ENCODE measurements at places on chromosomes 2 and 18.
A peak's percentile ranks its signal among the peaks of the same experiment; 100 is the strongest.

DNA sequence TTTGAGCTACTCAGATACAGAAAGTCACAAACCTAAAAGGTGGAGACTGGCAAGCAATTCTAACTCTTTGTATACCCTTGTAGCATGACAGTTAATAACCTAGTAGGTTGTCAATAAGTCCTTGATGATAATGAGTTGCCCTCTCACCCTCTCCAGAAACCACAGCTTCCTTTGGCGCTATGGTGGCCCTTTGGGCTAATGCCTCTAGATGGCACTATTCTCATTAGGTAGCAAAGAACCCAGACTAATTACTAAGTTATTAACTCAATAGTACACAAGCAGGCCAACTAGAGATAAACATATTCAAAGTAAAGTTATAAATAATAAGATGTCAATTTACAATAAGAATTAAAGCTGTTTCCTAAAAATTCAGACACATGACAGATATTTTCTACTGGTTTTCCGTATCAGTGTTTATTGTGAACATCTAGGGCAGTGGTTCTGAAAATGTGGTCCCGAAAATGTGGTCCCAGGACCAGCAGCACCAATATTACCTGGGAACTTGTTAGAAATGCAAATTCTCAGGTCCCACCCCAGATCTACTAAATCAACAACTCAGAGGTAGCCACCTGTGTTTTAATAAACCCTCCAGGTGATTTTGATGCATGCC lies 41.1 kb downstream of the LDAH start:
- DNase-seq = no peak

- no peak for DNase-seq
These were observed 58.5 kb upstream of the ARHGAP15 start for GRCh38 chr2:143070704-143071103.

- no peak for DNase-seq
These were observed 12.0 kb upstream of the E2F6 start for GRCh38 chr2:11477994-11478393.

DNA sequence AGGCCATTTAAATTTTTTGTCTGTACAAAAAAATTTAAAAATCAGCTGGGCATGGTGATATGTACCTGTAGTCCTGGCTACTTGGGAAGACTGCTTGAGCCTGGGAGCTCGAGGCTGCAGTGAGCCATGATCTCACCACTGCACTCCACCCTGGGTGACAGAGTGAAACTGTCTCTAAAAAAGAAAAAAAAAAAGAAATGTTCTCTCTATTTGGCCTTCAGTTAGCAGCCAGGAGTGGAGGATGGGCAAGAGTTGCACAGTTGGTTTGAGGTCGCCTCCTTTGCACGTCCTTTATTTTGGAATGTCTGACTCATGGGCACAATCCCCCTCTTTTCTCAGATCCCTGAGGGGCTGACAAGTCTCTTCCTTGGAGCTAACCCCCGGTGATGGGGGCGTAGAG lies 26.3 kb downstream of the ITM2C start:
- DNase-seq = no peak

DNA sequence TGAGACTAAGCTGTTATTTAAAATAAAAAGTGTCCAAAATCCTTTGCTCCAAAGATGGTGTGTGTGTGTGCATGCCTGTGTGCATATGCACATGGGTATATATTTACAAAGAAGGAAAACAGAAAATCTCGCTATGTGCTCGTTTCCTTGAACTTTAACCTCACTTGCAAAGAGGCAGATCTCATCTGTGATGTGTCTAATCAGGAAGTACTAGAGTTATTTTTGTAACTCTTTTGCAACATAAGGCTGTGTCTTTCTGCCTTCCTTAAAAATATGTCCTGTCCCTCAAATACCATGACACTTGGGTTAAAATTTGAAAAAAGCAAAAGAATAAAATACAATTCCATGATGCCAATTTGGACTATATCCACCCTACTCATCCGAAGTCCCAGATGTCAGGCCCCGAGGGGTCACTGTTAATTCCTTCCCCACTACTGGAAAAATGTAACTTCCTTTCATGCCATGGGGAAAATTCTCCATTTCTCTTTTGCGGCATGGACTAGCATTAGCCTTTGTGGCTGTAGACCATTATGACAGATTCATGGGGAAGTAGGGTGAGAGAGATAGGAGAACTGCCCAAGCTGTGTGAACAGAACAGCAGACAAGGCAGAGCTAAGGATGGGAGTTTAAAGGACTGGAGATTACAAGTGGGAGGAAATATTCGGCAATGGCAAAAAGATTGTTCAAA lies 191.3 kb downstream of the MYO1B start:
- DNase-seq = no peak

- DNase-seq = no peak
These were observed 23.6 kb downstream of the TMEM178A start for GRCh38 chr2:39689272-39689841.

DNA sequence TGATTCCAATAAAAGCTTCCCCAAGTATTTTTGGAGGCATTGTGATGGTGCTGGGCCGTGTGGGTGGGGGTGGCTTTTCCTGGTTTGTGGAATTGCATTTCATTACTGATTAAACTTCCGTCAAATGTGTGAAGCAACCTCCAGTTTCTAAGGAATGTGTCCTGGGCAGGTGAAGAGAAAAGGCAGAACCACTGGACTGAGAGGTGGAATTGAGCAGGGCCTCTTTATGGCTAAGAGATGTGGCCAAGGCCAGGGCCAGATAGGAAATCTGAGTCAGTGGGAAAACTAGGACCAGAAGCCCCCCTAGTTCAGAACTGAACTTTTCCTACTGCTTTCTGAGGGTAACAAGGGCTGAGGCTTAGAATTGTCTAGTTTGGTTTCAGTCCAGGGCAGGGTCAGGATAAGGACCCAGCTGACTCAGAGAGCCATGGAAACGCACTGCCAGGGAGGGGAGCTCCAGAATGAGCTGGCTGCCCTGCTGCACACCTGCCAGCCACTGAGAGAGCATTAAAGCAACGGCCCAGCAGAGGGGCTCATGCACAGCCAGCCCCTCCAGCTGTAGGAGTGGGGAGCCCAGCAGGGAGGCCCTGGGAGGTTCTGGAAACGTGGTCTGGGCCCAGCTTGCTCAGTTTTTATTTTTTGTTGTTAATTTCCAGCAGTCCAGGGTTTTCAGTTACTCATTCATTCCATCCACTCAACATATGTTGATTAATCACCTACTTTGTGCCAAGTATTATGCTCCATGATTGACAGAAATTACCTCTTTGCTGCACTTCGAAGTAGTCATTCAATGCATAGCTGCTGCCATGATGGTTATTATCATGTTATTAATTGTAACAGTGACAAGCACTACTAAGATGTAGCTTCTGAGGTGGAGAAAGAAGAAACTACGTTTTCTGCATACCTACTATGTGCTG lies 156.1 kb downstream of the MSH2 start:
- no peak for DNase-seq

DNA sequence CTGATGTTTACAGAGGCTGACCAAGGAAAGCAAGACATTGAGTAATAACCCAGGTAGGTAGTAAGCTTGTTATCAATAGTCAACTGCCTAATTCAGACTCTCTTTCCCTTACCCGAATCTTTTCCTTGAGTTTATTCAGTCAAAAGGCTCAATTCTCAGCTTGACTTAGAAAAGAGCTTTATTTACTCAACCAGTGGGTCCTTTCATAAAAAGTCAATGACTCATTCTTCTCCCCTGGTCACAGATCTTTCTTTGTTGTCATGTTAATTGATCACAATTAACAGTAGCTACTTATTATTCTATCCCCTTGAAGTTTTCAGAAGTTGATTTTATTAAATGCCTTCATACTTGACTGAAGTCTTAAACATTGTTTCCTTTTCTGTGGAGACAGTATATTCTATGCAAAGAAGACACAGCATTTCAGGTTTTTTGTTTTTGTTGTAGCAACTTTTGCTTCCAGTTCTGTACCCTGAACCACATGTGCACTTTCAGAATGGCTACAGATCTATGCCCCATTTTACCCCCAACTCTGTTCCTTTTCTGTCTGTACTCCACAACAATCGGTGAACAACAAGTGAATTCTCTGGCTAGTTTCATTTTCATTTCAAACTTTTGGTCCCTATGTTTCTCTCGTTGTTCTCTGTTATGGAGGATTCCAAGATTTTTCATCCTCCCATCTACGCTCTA lies 428.3 kb downstream of the NCKAP5 start:
- DNase-seq = no peak

- DNase-seq = no peak
These were observed 46.3 kb upstream of the SLC39A10 start for GRCh38 chr2:195610717-195611116.

- DNase-seq = no peak
These were observed 3.4 kb downstream of the SRBD1 start for GRCh38 chr2:45607701-45608100.

DNA sequence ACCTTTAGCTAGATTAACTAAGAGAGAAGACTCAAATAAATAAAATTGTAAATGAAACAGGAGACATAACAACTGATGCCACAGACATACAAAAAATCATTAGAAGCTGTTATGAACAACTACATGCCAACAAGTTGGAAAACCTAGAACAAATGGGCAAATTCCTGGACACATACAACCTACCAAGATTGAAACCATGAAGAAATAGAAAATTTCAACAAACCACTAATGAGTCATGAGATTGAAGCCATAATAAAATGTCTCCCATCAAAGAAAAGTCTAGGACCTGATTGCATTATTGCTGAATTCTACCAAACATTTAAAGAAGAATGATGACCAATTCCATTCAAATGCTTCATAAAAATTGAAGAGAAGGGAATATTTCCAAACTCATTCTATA lies 54.3 kb downstream of the ST3GAL5 start:
- DNase-seq = no peak

- no peak for DNase-seq
These were observed at the start of gene SGPP2 for GRCh38 chr2:222424276-222424728. SGPP2 (plus strand) TSS chr2:222424543; CDS start chr2:222424603, 60 bp downstream.

DNA sequence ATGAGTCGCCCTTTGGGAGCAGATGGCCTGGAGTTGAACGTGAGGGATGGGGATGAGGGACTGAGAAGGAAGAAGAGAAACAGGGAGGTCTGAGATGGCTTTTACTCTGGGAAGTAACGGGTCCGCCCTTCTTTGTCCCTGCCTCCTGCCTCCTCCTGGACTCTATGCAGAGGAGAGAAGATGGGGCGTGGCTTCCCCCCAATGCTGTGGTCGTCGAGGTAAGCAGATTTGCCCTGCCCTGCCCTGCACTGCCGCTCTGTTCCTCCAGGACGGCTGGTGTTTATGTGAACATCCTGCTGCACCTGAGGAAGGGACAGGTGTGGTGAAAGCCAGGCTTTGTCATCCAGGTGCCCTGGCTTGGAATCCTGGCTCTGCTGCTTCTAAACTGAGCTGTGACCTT lies 13.5 kb upstream of the NTSR2 start:
- no peak for DNase-seq

GRCh38 chr2:29361231-29361630 lies 246.0 kb downstream of the CLIP4 start:
- DNase-seq = no peak

DNA sequence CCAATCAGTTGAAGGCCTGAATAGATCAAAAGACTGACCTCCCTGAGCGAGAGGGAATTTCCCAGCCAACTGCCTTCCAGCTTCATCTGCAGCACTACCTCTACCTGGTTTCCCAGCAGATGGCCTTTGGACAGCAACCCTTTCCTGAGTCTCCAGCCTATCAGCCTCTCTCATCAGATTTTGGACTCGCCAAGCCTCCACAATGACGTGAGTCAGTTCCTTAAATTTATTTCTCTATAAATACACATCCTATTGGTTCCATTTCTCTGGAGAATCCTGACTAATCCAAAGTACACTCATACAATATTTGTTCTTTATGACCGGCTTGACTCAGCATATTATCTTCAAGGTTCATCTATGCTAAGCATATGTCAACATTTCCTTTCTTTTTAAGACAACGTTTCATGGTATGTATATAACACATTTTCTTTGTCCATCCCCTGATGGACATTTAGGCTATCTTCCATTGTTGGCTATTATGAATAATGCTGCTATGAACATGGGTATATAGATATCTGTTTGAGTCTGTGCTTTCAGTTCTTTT lies 294.6 kb downstream of the LRATD1 start:
- DNase-seq = no peak

DNA sequence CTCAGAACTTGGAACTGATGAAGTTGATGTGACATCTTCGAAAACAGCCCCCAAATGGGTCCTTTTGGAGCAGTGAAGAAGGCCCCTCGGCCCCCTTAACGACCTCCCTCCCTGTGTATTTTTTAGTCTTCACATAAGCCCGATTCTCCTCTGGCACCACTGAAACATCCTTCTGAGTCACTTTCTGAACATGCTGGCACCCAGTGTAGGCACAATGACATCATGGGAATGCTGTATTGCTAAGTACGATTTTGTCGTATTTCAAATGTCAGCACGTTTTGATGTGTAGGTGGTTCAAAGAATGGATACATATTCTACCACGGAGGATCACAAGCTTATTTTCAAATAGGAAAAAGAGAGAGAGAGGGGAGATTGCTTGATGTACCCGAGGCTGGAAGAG lies 111.7 kb upstream of the RIOK3 start:
- no peak for DNase-seq

- DNase-seq = no peak
These were observed 96.6 kb upstream of the CXCR4 start for GRCh38 chr2:136214307-136215200.

GRCh38 chr18:79381811-79382311 lies 13.9 kb upstream of the NFATC1 start:
- DNase-seq = no peak

GRCh38 chr2:73293534-73294171 lies at the start of gene EGR4:
EGR4 (minus strand) TSS chr2:73293548; CDS start chr2:73293317, 231 bp downstream.
- no peak for DNase-seq

DNA sequence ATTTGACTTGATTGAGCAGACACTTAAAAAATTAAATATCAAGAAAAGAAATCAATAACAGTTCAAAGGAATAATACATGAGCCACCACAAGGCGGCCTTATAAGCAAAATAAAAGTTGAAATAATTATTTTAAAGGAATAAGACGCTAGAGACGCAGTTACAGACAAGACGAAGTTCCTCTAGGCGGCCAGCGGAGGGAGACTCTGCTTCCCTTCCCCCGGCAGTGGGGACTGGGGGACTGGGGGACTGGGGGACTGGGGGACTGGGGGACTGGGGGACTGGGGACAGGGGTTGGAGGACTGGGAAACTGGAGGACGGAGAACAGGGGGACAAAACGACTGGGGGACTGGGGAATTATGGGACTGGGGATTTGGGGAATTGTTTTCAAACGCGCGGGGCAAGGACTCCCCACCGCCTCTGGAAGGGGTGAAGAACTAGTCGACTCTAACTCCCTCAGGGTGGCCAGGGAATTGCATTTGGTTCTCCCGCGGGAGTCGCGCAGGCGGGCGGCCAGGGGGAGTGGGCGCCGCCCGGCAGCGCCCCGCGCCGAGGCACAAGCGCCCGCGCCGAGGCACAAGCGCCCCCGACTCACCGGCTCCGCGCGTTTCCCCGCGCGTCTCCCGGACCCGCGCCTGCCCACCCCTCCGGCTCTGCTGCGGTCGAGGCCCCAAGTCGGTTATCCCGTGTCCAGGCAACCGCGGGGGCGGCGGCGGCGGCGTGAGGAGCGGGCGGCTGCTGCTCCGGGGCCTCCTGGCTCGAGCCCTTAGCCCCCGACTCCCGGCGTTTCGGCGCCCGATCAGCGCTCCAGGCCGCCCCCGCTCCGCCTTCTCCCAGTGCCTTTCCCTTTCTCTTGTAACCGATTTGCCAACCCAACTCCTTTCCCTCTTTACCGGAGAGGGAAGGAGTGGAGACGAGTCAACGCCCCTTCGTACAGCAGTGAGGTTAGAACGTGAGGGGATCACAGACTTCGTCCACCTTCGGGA lies at the start of gene CCDC178:
CCDC178 (minus strand) TSS at position 662 of the 984 bp plus-strand sequence. CDS start 28,633 bp downstream, outside the sequence.
- peak; percentile 36 for DNase-seq
